T-helper 9 cell (primary cell): ENCODE measurements at places on chromosomes 1 and 21.

- DNase-seq: no peak
Observed at GRCh38 chr1:46810596-46810995, 11.8 kb downstream of the CYP4B1 start.

- DNase-seq: no peak
Observed at GRCh38 chr1:8373581-8374241, 55.8 kb downstream of the SLC45A1 start.

DNA sequence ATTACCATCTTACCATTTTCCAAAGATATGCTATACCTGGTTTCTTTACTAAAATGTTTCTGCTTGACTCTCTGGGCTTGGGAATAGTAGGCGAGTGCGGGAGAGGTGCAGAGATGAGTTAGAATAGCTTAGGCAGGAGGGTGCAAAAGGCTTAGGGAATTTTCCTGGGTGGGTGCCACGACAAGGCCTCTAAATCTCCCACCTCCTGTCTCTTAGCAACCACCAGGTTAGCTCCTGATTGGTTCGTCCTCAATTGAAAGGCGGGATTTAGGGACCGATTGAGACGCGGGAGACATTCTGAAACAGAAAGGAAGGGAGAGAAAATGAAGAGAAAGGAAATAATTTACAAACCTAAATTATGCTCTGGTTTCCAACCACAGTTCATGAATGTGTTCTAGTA, 3.1 kb downstream of the ACKR1 start:
- DNase-seq: no peak

- no peak for DNase-seq
Observed at GRCh38 chr1:25695090-25695770, 78.6 kb downstream of the MAN1C1 start.

GRCh38 chr1:226626577-226626956, 78.0 kb downstream of the STUM start:
- DNase-seq: peak; percentile 67

DNA sequence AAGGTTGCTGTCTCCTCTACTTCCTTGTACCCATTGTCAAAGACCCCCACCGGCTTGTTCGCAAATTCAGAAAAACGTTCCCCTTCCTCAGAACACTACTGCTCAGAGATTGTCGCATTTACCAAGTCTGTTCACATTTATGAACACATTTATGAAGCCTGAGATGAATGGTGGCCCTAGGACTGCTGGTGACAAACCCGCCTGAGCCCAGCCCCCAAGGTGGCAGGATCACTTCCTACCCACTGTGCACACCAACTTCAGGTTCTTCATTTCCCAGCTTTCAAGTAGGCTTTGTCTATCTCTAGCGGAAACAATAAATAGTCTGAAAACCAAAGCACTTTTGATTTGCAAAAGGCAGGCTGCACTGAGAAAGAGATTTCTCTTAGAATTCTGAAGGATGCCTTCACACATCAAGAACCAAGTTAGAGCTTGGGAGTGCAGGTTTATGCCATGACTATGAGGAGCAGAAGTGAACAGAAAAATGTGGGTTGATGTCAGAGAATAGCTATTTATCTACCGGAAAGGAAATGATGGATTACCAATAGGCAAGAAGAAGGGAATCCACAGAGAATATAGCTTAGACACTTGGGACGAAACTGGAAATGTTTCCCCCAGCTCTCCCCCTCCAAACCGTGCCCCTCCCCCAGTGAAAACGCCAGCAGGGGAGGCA, 200.5 kb downstream of the TOMM20 start:
- DNase-seq: no peak

- DNase-seq: no peak
Observed at GRCh38 chr21:41138711-41139110, 29.2 kb upstream of the BACE2 start.

- no peak for DNase-seq
Observed at GRCh38 chr1:111754984-111755330, 744 bp upstream of the DDX20 start.

GRCh38 chr1:33122483-33123178, 41.7 kb downstream of the AZIN2 start:
- no peak for DNase-seq

DNA sequence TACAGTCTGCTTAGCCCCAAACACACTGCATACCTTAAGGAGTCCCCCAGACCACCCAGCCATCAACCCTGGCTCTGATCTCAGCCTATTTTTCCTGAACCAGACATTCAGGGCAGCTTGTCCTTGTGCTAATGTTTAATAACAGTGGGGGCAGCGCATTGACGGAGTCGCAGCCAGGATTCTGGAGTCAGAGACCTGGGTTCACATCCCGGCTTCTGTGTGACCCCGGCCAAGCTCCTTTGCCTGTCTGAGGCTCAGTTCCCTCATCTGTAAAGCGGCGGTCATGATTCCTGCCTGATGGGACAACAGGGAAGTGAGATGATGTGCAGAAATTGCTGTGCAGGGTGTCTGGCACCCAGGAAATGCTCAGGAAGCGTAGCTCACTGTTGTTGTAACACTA, 63.1 kb downstream of the MATN1 start:
- no peak for DNase-seq

DNA sequence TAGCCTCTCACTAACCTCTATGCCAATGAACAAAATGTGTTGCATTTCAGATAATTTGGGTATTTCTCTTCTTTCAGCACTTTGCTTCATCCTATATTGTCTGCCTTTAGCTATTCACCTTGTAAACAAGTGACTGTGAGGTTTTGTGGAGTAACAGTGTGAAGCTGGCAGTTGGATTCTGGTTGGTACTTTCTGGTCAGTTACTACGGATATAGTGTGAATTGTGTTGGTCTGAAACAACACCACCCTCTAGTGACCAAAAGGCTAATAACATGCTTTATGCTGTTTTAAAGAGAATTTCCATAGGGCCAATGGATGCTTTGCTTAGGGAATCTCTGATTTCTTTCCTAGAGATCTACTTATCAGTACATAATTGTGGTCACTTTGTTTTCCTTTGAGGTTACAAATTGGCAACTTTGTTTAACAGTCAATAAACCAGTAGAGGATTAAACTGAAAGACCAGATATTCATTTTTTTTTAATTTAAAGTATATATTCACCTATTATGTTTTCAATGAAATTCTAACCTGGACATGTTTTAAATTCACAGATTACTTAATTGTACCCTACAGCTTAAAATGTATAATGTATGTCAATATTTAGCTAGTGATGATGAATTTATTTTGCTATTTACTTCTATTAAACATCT, 2.5 kb upstream of the PTGER3 start:
- no peak for DNase-seq
